Nephron progenitor cell (in vitro differentiated cells): ENCODE measurements at places on chromosomes 1 and 21.
A peak's percentile ranks its signal among the peaks of the same experiment; 100 is the strongest.

- DNase-seq: no peak
Observed at GRCh38 chr1:190353538-190354101, 124.0 kb downstream of the BRINP3 start.

GRCh38 chr1:77668924-77669449 lies 13.5 kb downstream of the ZZZ3 start:
- no peak for DNase-seq

DNA sequence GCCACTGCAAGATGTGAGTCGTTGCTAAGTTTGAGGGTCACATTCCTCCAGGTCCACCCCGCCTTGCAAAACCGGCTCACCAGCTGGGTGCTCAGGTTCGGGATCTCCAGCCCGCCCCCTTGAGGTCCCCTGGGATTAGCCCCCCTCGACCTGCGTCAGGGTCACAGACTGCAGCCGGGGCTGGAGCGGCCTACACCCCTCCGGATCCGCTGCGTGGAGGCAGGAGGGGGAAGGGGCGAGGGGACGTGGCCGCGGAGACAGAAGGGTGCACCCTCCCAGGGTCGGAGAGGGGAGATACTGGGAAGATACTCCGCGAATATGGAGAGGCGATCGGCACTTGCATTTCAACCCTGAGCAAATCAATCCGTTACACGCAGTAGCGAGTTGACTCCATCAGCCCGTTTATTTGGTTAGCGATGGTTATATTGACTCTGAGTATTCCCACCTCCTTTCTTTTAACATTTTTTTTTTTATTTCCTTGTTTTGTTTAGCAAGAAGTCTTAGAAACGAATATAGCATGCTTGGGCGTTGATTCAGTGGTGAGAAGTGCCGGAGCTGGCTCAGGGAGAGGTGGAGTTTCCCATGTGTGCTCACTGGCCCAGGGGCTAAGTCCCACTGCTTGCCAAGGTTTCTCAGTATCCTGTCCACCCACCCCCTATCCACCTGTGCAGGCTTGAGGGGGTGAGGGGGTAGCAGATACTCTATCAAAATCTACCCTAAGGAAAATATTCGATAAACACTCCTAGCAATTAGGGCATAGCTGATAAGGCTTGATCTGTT lies 997 bp downstream of the IFNAR2 start:
- DNase-seq: peak; percentile 65

DNA sequence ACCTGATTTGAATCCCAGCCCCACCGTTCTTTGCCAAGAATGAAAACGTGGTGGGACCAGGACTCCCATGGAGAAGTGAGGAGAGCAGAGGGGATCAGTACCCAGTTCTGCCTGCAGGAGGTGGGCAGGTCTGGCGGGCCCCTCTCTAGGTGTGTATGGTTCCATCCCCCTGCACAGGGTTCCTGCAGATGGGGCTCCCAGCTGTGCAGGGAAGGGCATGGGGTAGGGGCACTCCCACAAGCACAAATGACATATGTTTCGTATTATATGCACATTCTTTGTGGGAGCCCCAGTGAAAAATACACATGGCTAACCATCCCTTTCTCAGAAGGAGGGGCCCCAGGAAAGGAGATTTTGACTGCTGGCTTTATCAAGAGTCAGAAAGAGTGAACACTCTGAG lies 144.6 kb downstream of the PLPP3 start:
- DNase-seq: no peak

DNA sequence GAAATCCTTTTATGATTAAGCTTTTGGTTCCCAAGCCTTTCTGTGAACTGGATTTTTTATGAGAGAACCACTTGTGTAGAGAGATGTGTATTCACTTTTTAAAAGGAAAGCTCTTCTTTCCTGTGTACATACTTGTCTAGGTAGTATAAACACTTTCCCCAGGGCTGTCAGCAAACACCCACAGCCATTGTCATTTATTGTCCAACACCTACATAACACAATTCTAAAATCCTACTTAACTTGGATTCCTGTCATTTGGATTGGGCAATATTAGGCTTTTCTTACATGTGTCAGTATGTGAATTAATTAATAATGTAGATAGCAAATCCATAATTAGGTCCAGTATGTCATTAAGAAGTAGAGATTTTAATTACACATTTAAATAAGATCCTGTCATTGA lies 12.3 kb downstream of the DDX20 start:
- no peak for DNase-seq

GRCh38 chr1:198123133-198123532 lies 33.7 kb upstream of the NEK7 start:
- DNase-seq: no peak

GRCh38 chr1:47827109-47827508 lies 170.1 kb downstream of the TRABD2B start:
- DNase-seq: no peak

DNA sequence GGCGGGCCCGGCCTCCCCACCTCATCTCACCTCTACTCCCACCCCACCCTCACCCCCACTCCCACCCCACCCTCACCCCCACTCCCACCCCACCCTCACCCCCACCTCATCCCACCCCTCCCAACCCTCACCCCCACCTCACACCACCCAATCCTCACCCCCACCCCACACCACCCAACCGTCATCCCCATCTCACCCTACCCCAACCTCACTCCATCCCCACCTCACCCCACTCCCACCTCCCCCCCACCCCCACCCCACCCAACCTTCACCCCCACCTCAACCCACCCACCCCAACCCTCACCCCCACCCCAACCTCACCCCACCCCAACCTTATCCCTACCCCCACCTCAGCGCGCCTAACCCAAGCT lies 13.4 kb downstream of the A3GALT2 start:
- no peak for DNase-seq

DNA sequence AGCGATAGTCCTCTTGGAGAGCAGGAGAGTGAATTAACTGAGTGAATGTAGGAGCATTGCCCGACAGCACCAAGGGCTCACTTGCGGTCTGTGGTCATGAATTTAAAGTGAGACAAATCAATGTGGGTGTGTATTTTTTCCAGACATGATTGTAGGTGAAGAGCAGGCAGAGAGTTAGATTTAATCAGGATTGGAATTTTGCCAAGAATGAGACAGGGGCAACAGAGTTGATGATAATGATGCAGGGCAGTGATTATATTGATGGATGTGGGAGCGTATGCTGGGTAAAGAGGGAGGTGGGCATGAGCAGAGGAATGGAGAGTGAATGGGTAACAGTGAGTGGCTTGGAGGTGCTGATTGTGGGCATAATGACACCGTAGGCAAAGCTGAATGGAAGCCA lies 20.0 kb upstream of the SYT6 start:
- DNase-seq: no peak

- no peak for DNase-seq
Observed at GRCh38 chr1:15236746-15237145, 10.3 kb upstream of the FHAD1 start.

DNA sequence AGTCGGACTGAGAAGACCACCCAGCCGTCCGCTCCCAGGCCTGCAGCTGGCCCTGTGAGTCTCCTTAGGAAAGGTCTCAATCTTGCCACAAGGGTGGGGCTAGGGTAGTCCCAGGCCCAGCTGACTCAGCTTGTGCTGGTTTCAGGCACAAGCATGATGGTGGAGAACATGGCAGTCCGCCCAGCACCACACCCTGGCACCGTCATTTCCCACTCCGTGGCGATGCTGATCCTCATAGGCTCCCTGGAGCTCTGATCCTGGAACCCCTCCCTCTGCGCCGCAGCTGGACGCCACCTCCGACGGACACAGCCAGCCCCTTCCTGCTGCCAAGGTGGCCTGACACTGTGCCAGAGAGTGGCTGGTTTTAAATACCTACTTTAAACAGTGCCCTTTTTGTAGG lies 10.7 kb downstream of the TMEM81 start:
- DNase-seq: no peak

- no peak for DNase-seq
Observed at GRCh38 chr1:18283601-18284385, 176.2 kb downstream of the IGSF21 start.

DNA sequence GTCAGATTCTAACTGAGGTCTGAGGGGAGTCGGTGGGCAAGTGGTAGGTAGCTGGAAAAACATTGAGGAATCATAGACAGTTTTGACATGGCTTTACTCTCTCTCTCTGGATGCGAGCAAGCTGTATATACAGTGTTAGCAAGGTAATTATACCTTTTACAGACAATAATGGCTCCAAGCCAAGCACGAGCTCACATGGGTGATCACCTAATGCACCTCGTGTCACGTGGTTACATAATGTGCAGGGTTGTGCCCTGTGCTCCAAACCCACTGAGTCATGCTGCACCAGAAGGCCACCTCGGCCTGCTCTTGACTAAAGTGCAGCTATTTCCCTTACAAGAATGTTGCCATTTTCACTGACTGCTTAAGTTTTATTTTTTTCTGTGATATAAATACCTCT lies 7.6 kb upstream of the CLCA2 start:
- DNase-seq: no peak

GRCh38 chr1:171389171-171389570 lies 75.2 kb downstream of the FMO4 start:
- no peak for DNase-seq

GRCh38 chr1:173914366-173914871 lies 2.7 kb downstream of the SERPINC1 start:
- DNase-seq: peak; percentile 19

DNA sequence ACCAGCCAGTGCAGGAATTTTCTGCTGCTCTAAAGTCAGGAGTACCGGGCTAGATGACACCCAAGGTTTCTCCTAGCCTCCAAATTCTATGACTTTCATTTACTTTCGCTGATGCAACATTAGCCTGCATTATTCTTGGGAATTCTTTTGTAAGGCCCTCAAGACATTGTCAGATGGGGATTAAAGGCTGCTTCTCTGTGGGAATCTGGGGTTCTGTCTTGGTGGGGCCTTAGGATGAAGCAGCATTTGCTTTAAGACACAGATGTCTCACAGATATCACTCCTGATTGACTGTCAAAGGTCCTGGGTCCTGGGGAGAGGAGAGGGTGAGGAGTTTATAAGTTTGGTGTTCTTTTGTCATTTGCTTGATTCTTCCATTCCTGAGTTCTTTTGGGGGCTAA lies 11.6 kb downstream of the PKP1 start:
- no peak for DNase-seq

DNA sequence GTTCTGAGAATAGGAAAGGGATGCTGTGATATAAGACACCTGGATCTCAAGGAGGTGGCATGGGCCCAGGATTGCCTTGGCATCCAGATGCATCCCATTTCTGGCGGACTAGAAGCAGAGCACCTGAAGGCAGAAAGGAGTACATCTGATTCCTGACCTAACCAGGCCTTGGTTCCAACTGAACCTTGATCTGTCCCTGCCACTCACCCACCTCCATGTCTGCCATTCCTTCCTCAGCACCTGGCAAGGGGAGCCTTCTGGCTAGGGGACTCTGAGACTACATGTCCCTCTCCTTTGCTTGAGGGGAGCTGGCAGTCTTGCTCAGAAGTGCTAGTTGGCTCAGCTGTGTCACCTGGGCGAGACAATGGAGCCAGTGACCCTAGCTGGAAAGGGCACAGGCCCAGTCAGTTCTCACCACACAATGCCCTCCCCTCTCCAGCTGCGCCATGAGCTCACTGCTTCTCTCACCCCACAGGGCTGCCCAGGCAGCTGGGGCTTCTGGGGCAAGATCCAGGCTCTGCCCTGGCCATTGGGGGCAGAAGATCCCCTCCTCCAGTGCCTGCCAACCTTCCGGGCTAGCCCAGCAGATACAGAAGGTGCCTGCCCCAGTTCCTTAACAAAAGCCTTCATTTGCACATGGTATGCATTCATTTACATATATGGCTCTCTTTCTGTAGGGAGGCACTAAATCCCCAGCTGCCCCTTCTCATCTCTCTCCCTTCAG lies 2.9 kb downstream of the IGSF8 start:
- DNase-seq: no peak

- DNase-seq: no peak
Observed at GRCh38 chr1:218425647-218426342, 80.7 kb downstream of the TGFB2 start.

DNA sequence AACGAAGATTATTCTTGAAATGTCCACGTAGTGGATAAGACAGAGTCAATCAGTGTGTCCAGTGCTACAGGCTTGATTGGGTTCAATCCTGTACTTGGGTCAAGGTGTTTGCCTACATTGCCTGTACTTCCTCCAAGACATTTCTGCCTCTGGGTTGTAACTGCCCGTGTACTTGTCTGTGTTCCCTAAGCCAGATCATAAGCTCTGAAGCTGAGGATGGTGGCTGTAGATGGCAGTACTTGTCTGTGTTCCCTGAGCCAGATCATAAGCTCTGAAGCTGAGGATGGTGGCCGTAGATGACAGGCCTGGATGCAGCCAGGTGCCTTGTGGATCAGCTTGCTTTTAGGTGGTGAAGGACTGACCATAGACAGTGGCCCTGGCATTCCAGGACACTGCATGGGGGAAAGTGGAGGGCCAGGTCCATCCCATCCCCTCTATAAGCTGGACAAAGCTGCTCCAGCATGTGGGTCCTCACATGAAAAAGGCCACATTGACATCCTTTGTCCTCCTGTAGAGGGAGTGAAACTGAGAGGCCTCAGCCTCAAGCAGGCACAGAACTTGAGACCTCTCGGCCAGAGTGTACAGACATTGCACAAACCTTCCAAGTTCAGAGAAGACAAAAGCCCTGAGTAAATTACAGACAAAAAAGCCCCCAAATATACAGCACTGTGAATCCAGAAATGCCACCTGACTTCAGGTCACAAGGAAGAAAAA lies 2.0 kb upstream of the SRM start:
- DNase-seq: no peak

DNA sequence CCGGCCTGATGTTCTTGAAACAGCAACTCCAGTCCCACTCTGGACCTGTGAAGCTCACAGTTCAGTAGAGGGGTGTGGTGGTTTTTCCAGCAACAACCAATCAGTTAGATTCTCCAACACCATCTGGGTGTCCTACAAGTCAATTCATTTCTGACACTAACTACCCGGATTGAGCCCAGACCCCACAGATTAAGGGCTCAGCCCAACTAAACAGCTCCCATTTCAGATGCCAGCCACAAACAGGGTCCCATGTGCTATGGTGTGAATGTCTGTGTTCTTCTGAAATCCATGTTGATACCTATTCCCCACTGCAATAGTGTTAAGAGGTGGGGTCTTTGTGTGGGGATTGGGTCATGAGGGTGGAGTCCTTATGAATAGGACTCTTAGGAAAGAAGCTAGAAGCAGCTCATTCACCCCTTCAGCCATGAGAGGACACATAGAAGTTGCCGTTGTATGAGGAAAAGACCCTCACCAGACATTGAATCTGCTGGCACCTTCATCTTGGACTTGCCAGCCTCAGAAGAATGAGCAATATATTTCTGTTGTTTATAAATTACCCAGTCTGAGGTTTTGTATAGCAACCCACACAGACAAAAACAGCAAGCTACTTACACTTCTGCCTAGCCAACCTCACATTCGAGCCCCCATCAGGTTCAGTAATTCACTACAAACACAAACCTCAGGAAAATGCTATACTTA lies 53.6 kb downstream of the IRF2BP2 start:
- DNase-seq: no peak

- DNase-seq: no peak
Observed at GRCh38 chr1:170377440-170377839, 154.5 kb upstream of the GORAB start.

GRCh38 chr1:91584878-91585277 lies 84.2 kb downstream of the CDC7 start:
- no peak for DNase-seq

GRCh38 chr1:6052543-6053205 lies 7.0 kb downstream of the KCNAB2 start:
- DNase-seq: peak; percentile 92

- no peak for DNase-seq
Observed at GRCh38 chr1:32701951-32702598, 495 bp downstream of the SYNC start.
